ENCODE measurements at places on chromosomes 5 and 9.

- DNase-seq = no peak
Measured at GRCh38 chr5:73861313-73861988, 235.5 kb downstream of the ARHGEF28 start.

GRCh38 chr9:87513880-87514535, 16.3 kb downstream of the DAPK1 start:
- no peak for DNase-seq

DNA sequence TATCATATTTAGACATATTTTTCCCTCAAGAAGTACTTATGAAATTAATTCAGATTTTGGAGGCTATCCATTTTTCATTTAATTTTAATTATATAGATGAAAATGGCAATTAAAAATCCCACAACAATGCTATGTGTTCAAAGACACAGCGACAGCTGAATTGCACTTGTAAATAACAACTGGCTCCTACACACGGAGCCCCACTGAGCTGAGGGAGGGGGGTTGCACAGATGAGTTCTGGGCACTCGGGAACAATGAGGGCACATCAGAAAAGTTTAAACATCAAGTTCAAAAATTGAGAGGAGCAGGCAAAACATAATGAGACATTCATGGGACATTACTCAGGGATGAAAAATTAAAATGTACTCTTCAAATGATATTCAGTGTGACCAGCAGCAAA, 104.9 kb downstream of the MARCHF3 start:
- no peak for DNase-seq

- DNase-seq = no peak
Measured at GRCh38 chr9:95935861-95936578, 60.5 kb downstream of the ERCC6L2 start.

- DNase-seq = no peak
Measured at GRCh38 chr9:136745389-136746154, 2.8 kb downstream of the LCN6 start.

- DNase-seq = no peak
Measured at GRCh38 chr9:87883990-87884389, 1.3 kb downstream of the SPATA31E1 start.

DNA sequence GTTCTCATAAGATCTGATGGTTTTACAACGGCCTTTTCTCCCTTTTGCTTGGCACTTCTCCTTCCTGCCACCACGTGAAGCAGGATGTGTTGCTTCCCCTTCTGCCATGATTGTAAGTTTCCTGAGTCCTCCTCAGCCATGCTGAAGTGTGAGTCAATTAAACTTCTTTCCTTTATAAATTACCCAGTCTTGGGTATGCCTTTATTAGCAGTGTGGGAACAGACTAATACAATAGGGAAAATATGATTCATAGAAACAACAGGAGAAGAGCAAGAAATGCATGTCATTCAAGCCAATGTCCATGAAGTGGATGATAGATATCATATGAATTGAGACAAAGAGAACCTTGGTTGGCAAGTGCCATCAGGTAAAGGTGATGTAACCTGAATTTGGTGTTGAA, 128.3 kb upstream of the HAPLN1 start:
- DNase-seq = no peak

DNA sequence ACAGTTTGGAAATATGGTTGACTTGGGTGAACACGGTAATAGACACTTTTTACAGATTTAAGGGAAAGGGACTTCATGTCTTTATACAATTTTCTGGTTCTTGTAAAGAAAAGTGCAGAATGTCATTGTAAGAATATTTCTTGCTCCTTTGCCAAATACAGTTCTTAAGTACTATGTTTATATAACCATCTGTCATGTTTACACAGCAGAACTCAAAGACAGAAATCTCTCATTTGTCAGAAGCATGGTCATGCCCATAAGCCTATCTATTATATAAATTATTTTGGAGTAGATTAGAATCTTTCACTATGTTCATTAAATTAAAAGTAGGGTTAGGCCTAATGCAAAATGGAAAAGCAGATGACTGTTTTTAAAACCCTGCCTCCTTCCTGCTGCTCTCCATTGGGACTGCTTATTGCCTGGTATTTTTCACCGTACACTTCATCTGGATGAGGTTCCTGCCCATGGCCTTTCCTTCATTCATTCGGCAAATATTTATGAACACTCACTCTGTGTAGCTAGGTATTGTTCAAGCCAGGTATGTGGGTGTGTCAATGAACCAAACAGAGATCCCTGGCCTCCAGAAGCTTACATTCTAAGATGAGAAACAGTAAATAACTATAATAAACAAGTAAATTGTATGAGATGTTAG, 558.1 kb downstream of the NR2F1-AS1 start:
- no peak for DNase-seq

DNA sequence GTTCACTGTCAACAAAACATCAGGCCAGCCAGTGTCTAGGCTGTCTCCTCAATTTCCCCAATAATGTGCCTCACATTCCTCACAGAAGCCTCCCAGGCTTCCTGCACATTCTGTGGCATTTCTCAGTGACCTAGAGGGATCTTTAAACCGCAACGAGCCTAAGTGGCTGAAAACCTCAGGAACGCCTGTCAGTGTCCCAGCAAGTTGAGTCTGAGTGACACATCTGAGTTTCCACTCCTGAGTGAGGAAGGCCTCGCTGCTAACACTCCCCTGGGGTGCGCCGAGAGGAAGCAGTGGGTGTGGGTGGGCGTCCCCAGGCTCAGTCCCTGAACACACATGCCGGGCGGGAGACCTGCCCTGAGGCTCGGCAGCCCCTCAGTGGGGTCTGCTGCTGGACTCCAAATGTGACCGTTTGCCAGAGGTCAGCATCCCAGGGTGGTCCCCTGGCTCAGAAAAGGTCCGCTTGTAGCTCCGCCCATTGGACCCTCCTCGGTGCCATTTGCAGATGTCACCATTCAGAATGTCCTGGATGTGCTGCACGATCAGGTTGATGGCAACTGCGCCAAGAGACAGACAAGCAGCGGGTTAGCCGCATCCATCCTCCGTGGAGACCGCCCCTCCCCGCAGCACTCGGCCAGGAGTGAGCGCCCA, 6.3 kb downstream of the UCK1 start:
- DNase-seq = no peak

- no peak for DNase-seq
Measured at GRCh38 chr9:32177396-32177795, 207.0 kb upstream of the ACO1 start.

GRCh38 chr9:109161471-109161870, 5.6 kb downstream of the FRRS1L start:
- no peak for DNase-seq

DNA sequence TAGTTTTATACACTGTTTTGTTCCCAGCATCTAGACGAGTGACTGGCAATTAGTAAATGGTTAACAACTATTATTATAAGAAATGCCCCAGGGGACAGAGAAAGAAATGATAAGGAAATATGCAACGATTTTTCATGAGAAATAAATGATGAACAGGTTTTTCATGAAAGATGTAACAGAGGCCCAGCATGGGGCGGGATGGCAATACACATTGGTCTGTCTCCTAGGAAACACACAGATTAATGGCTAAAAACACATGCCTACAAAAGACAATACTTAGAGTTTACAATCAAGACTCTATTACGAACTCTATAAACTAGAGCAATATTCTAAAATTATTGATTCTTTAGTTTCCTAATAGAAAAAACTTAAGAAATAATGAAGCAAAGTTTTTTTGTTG, 441.5 kb upstream of the CDH9 start:
- no peak for DNase-seq

GRCh38 chr9:33881635-33882034, 64.7 kb downstream of the UBE2R2 start:
- no peak for DNase-seq

GRCh38 chr9:36934478-36935065, 99.5 kb downstream of the PAX5 start:
- no peak for DNase-seq

DNA sequence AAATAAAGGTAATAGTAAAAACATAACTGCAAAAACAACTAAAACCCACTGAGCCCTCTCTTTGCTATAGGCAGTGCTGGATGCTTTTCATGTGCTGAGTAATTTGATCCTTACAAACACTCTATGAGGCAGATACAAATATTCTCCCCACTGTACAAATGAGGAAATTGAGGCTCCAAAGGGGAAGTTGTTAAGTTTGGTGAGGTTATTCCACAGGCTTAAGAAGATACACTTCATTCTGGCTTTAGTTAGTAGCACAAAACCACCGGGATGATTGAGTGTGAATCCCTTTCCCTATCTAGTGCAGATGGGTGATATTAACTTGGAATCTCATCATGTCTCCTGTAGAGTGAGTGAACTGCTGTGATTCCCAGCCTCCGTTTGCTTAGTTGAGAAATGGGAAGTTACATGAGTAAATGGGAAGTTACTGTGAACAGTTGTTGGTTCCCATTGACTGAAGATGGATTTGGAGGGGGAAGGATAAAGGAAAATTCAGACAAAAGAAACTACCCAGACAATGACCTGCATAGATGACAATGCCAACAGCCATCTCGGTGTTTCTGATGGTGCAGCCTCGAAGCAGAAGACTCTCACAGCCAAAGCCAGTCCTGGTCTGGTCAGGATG, 208.3 kb downstream of the ATP10B start:
- DNase-seq = no peak

- no peak for DNase-seq
Measured at GRCh38 chr9:373759-374206, 159.1 kb downstream of the DOCK8 start.

Data from stimulated activated CD8-positive, alpha-beta memory T cell treated with anti-CD3 and anti-CD28 coated beads, Interleukin-2, amount 100 ng/mL, for 1 hour (primary cell).